ENCODE measurements at places on chromosomes 12 and 14. TPM values are rescaled to one million over a fixed set of nuclear protein-coding genes. Genes with fewer than 3 reads are reported as not detected.

- DNase-seq: no peak
Measured at GRCh38 chr12:101634724-101635123, 40.0 kb downstream of the MYBPC1 start.

- no peak for DNase-seq
Measured at GRCh38 chr12:80352474-80352873, 91.6 kb upstream of the PTPRQ start.

DNA sequence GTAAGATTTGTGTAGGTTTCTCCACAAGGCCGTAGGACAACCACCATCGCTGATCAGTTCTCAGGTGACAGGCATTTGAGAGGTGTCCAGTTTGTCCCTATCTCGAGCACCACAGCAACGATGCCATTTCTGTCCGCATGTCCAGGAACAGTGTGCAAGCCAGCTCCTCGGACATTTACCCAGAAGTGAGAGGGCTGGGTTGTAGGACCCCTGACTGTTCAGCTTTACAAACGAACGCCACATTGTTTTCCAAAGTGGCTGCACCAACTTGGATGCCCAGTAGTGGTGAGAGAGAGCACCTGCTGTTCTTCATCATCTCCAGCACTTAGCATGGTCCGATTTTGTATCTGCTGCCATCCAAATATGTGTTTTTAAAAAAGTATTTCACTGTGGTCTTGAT lies 38.6 kb downstream of the CYP46A1 start:
- peak; percentile 13 for DNase-seq

Gene RTRAF
- total RNA-seq: 347 TPM

Gene AHNAK2
- total RNA-seq: 2.3 TPM

Gene PGF
- total RNA-seq: 2.3 TPM

Gene OR4E2
- total RNA-seq: not detected

Gene APOF
- total RNA-seq: not detected

Gene FAM90A1
- 0.09 TPM for total RNA-seq
